ENCODE measurements at places on chromosomes 7 and 10.

GRCh38 chr10:71737001-71737833 is 17.6 kb upstream of the C10orf105 start:
- DNase-seq: no peak

DNA sequence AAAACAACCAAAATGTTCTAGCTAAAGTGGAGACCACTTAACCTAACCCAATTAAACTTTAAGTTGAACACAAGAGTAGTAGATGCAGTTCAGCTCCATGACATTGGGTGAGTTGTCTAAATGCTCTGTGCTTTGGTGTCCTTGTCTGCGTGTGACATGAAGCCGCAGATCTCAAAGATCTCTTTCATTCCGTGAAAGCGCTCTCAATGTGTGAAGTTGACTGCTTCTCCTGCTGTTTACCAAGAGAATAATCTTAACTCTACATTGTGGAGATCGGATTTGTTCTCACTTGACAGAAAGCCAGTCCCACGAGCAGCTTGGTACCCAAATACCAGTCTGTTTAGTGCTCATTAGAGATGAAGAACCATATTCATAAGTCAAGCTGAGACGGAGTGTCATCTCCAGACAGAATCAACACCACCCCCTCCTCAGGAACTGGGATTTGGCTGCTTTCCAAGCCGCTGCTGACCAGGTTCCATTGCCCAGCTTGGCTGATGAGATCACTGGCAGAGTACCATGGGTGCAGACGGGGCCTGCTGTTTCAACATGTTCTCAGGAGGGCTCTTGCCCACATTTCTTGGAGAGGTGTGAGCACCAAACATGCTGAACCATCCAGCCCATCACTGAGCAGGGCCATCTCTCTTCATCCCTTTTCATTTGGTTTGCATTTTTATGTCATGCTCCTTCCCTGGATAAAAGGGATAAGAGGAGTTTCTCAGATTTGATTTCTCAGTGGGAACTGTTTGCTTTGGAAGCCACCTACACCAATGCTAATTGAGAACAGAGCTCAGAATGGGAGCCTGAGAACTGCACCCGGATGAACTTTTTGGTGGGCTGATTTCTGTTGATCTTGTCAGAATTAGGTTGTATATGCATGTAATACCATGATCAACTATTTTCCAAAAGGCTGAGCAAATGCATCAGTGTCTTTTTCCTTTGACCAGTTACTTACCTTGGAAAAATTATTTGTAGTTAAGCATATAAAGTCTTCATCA is 95.8 kb upstream of the AGBL3 start:
- DNase-seq: no peak

DNA sequence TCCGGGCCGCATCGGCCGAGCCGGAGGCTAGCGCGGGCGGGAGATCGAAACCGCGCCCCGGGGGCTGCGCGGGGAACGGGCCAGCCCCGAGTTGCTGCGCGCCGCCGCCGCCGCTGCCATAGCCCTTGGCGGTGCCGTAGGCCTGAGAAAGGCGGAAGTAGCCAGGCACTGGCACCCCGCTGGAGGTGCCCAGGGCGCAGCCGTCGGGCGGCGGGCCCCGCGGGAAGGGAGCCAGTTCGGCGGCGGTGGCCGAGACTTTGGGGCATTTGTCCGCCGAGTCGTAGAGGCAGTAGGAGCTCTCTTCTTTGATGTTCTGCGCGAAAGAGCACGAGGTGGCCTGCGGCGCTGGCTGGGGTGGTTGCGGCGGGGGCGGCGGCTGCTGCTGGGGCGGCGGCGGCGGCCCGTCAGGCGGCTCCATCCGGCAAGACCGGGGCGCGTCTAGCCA is 587 bp downstream of the HOXA10 start:
- peak; percentile 48 for DNase-seq

DNA sequence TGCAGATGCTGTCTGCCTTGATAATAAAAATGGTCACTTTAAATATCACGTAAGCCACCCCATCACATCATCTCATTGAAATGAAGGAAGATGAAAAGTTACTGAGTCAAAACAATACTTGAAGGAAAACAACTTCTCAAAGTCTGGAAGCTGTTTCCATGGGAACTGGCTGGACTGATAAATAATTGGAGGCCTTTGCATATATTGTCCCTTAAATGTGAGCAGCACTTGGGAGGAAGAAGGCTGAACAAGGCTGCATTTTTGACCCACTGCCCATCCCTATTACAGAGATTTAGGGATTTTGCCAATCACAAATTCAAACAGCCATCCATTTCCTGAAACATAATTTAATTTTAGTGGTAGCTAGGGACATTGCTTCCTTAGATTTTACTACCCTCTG is 18.2 kb upstream of the MAGI2 start:
- no peak for DNase-seq

DNA sequence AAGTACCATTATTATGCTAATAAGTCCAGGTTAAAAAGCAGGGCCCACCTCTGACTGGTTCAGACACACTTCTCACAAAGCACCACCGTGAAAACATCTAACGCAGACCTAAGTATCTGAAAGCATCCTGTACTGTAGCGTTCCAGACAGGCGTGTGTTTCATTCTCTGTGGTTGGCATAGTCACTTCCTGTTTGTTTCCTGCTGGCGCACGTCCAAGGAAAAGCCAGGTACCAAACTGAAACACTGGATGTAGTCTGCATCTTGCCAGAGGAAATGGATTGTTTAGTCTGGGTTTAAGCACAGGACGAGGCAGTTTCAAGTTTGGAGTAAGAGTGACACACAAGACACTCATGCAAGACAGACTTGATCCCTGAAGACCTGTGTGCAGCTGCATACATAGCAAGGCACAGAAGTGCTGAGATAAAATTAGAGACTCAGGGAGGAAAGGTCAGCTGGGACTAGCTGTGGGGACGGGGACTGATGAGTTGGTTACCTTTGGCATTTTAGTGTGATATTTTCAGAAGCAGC is 23.3 kb downstream of the BPGM start:
- DNase-seq: no peak

DNA sequence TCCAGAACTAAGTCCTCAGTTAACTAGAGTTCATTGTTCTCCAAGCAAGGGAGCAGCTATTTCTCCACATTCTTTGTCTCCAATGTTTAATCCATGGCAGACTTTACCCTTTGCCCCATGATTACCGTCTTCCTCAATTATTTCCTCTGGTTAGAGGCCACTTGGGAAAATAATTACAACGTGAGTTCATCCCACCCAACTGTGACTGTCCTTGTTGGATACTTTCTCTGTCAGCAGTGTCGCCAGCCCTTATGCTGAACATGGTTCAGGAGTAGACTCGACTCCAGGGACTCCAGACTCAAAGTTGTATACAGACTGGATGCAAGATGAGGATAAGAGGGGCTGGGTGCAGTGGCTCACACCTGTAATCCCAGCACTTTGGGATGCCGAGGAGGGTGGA is 17.1 kb upstream of the SEPHS1 start:
- no peak for DNase-seq
